ENCODE measurements at places on chromosomes 3 and 15.

DNA sequence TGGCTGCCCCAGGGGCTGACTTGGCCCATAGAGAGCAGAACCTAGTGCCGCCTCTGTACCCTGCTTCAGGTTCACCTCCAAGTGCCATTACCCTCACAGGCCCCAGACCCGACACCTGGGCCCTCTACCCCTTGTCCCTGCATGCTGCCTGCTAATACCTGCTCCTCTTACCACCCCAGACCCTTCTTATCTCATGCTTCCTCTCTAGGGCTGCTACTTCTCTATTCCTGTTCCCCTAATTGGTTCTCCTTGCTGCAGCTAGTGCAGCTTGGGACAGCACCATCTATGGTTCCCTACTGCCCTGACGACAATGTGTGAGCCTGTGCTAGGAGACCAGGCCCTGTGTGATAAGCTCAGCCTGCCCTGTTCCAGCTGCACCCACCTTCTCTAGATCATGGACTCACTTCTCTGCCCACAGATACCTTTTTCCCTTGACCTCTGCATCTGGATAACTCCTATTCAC, 15.3 kb downstream of the HDAC11 start:
- no peak for DNase-seq

- DNase-seq = no peak
Observed at GRCh38 chr3:81048058-81048665, 713.3 kb downstream of the GBE1 start.

DNA sequence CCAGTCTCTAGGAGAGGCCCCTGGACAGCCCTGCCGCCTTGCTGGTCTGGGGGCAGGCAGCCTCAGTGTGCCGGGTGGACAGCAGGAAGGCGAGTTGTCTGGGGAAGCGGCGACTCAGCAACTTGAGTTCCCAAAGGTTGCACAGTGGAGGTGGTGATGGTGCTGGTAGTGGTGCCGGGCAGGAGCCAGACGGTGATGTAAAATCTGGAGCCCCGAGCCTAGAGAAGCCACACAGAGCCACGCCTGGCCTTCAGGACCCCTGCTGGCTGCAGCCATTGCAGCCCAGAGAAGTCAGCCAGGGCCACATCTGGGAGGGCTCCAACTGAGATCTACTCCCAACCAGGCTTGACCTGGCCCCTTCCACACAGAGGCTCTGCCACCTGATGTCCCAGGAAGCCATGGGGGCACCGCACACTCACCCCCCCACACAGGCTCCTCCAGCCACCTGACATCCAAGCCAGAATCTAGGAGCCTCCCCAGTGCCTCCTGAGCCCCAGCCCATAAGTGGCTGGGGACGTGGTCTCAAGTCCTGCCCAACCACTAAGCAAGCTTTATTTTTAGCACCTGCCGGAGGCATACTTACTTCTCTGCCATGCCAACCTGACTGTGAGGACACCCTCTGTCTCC, 8.8 kb downstream of the C3orf22 start:
- no peak for DNase-seq

DNA sequence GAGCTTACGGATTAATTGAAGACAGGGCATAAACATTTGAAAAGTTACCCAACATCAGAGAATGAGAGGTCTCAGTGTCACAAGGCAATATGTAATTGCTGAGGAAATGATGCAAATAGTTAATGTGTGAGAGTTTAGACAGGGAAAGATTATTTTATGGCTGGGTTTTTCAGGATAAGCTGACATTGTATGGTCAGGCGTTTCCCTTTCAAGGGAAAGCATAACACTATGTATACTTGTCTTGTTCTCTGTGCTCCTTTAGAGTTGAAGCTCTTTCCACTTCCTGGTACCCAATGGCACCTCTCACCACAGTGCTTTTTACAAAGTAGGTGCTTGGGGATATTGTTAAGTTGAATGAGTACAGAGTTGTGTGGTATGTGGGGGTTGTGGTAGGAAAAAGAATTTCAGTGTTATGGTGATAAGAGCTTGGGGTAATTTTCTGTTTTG, 19.9 kb downstream of the IQGAP1 start:
- DNase-seq = peak; percentile 73

DNA sequence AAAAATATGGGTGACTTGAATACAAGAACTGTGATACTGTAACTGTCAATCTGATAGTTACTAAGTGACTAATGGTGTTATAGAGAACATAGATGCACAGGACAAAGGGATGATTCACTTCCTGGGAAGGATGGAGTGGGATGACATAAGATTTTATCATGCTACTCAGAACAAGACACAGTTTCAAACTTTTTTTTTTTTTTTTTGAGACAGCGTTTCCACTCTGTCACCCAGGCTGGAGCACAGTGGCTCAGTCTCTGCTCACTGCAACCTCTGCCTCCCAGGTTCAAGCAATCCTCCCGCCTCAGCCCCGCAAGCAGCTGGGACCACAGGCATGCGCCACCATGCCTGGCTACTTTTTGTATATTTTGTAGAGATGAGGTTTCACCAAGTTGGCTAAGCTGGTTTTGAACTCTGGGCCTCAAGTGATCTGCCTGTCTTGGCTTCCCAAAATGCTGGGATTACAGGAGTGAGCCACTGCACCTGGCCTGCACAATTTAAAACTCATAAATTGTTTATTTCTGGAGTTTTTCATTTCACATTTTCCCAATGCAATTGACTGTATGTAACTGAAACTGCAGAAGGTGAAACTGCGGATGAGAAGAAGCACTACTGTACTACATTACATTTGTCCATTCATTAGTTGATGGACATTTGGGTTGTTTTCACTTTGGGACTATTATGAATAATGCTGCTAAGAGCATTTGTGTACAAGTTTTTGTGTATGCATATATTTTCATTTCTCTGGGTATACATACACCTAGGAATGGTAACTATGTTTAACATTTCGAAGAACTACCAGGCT, 40.6 kb downstream of the ADIPOQ start:
- peak; percentile 81 for DNase-seq

- DNase-seq = no peak
Observed at GRCh38 chr3:46660003-46660402, 33.5 kb downstream of the ALS2CL start.

GRCh38 chr15:69468241-69469121, 15.9 kb downstream of the RPLP1 start:
- no peak for DNase-seq

- DNase-seq = peak; percentile 62
Observed at GRCh38 chr3:186105543-186105942, 3.3 kb downstream of the ETV5 start.

- peak; percentile 82 for DNase-seq
Observed at GRCh38 chr3:168165390-168166269, 69.9 kb upstream of the GOLIM4 start.

DNA sequence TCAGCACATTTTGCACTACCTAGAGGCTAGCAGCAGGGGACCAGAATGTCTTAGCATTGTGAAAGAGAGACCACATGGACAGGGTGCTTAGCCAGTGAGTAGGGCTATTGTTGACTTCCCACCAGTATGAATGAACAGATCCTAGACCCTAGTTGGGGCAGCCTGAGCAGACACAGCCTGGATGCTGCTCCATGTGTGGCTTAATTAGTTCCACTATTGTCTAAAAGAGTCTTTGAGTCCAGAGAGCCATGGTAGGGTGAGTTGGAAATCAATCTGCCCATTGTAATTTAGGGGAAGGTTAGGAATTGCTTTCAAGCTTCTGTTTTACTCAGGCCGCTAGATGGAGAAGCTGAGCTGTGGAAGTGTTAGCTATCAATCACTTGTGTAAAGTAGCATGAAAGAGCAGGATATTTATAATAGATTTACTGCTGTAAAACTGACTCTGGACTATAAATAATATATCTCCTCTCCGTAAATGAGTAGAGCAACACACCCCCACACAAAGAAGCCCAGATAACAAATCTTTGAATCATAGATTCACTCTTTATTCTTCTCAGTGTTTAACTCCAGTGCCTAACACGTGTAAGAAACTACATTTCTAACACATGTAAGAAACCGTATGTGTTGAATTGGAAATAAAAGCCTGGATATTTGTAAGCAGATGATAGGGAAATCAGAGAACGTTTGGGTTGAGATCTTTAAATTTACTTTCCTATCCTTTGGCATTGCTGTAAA, 4.1 kb upstream of the GCSAM start:
- peak; percentile 63 for DNase-seq

GRCh38 chr3:129344540-129345220, 66.0 kb downstream of the HMCES start:
- no peak for DNase-seq

DNA sequence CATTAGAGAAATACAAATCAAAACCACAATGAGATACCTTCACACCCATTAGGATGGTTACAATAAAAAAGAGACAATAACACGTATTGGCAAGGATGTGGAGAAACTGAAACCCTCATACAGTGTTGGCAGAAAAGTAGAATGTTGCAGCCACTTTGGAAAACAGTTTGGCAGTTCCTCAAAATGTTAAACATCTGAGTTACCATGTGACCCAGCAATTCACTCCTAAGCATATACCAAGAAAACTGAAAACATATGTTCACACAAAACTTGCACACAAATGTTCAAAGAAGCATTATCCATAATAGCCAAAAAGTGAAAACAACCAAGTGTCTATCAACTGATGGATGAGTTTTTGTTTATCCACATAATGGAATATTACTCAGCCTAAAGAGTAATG, 166.9 kb upstream of the FAM3D start:
- no peak for DNase-seq

DNA sequence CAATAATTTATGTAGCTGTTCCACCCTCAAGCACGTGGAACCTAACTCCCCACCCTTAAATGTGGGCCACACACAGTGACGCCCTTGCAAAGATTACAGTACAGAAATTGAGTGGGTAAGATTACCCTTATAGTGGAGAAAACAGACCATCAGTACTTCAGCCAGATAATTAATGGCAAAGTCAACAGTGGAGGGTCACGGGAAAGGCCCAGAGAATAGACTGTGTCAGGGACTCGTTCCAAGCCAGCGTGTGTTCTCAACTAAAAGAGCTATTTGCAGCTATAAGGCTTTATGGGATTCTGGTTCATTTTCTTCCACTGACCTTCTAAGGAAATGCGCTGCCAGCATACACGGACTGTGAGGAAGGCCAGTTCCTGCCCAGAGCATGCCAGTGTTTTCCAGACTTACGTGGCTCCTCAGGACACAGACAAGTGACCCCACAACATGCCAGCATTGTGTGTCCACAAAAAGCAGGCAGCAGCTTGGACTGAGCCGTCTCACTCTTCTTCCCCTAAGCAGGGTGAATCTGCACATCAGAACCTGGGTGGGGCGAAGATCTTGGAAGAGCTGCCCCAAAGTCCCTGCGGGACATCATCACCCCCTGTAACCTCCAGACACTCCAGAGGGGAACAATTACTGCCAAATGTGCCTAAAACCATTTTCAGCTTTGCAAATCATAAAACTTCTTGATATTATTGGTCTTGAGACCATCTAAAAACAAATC, 428.5 kb downstream of the OCA2 start:
- no peak for DNase-seq

DNA sequence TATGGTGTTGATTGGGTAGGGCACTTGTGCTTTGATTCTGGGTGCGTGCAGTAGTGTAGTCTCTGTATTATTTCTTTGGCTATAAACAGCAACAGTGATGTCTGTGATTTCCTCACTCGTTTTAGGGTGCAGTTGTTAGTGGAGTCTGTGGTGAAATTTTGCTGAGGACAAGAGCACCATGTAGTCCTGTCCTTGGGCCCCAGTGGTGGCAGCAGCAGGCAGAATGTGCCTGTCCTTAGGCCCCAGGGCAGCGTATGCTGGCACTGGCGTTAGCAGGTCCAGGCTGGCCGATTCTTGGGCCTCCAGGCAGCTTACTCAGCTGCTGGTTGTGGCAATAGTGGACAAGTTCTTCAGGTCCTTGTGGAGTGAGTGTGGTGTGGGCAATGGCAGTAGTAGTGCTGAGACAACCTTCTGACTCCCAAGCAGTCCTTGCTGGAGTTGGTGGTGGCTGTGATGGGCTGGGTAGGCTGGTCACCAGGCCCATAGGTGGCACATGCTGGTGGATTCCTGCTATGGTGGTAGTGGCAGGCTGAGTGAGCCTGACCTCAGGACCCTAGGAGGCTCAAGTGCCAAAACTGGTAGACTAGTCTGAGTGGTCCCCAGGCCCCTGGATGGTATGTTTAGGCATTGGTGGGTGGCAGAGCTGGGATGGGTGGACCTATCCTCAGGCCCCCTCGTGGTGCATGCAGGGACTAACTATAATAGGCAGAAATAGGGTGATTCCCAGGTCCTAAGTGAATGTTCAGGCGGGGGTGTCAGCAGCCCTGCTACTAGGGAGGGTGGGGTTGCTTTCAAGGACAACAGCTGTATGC, 56.3 kb downstream of the TNFAIP8L3 start:
- DNase-seq = no peak

DNA sequence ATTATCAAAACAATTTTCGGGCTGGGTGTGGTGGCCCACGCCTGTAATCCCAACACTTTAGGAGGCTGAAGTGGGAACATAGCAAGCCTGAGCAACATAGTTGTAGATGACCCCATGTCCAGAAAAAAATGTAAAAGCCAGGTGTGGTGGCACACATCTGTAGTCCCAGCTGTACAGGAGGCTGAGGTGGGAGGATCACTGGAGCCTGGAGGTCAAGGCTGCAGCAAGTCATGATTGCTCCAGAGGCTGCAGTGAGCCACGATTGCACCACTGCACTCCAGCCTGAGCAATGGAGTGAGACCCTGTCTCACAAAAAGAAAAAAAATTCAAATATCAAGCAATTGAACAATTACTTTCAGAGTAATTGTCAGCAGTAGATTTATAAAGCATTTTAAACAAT, 8.0 kb upstream of the PAQR9 start:
- no peak for DNase-seq

GRCh38 chr3:9826815-9827573, 16.8 kb downstream of the RPUSD3 start:
- peak; percentile 33 for DNase-seq

DNA sequence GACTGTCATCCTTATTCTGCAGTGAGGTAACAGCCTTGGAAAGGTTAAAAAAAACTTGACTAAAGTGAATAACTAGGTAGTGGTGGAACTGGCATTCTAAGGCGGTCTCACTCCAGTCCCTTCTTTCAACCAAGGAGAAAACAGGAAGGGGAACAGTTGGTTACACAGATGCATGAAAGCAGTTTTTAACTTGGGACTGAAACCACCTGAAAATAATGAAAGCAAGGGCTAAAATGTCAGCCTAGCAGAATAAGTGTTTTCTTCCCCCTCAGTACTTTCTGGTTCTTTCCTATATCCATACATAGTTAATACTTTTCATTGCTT, 748 bp upstream of the AVEN start:
- DNase-seq = no peak

DNA sequence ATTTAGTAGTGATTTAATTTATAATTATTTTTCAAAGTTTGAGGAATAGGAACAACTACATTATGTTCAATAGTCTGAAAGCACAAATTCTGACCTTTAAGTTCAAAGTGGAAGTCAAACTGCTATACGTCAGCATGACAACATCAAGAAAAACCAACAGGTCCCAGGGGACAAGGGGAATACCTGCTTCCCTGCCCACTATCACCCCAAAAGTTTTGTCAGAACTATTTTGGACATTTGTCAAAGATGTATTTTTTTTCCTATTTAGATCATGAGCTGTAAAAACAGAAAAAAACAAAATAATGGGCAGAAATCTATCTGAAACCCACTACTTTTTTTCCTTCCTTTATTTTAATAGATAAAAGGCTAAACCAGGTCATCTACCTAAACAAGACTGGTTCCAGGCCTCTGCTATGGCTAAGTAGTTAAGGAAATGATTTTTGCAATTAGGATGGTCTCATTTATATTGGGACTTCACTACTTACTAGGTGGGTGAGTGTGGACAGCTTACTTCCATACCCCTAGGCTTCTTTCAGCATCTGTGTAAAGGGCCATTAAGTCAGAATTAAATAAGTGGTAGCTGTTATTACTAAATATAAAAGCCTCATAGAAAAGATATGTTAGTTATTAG, 746.3 kb downstream of the FHIT start:
- no peak for DNase-seq

GRCh38 chr3:41088882-41089281, 110.4 kb upstream of the CTNNB1 start:
- no peak for DNase-seq

GRCh38 chr3:65669163-65669875, 369.4 kb downstream of the MAGI1 start:
- no peak for DNase-seq
